H4 (cell line): ENCODE measurements at places on chromosomes 7 and 10.

GRCh38 chr7:20188567-20188966, 28.6 kb downstream of the MACC1 start:
- no peak for DNase-seq

DNA sequence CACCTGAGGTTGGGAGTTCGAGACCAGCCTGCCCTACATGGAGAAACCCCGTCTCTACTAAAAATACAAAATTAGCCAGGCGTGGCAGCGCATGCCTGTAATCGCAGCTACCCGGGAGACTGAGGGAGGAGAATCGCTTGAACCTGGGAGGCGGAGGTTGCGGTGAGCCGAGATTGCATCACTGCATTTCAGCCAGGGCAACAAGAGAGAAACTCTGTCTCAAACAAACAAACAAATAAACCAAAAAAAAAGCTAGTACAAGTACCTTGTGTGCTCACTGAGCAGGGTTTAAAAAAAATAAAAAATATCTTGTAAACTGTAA, 11.2 kb upstream of the SPOCK2 start:
- DNase-seq, result no peak

DNA sequence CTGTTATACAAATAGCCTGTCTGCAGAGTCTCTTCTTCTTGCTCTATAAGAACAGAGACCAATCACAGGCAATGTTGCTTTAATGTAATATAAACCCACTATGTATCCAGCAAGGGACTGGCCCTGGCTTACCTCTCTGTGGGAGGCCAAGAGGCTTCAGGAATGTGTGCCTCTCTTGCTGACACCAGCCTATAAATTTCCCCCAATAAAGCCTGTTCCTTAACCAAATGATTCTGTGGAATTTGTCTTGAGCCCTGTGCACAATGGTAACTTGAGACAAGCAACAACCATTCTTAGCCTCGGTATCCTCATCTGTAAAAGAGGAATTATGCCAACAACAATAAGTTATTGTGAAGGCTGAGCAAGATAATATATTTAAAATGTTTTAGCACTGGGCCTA, 563.7 kb downstream of the GRM8 start:
- DNase-seq, result peak; percentile 33

DNA sequence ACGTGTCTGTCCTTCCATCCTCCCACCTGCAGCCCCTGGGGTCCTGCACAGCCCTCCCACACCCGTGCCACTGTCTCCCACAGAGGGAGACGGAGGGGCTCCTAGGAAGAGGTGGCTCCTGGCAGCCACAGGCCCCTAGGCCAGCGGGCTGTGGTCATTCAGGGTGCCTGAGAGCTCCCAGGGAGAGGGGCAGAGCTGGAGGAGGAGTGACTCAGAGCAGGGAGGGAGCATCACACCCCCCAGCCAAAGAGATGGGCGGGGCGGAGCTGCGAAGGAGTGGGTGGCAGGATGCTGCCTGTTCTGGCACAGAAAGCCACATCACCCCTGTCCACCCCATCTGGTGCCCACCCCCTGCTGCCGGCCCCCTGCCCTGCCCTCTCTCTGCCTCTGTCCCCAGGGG, 50.5 kb downstream of the STK32C start:
- peak; percentile 46 for DNase-seq

- no peak for DNase-seq
These were observed 179.6 kb downstream of the ZMYND11 start for GRCh38 chr10:314871-315270.

GRCh38 chr7:12378389-12378788, 25.3 kb downstream of the VWDE start:
- DNase-seq, result no peak

- no peak for DNase-seq
These were observed at the start of gene TRIM8 for GRCh38 chr10:102644066-102644645. TRIM8 (plus strand) TSS chr10:102644479; CDS start chr10:102644618, 139 bp downstream.

GRCh38 chr7:18647582-18647981, 152.0 kb downstream of the HDAC9 start:
- DNase-seq, result no peak

DNA sequence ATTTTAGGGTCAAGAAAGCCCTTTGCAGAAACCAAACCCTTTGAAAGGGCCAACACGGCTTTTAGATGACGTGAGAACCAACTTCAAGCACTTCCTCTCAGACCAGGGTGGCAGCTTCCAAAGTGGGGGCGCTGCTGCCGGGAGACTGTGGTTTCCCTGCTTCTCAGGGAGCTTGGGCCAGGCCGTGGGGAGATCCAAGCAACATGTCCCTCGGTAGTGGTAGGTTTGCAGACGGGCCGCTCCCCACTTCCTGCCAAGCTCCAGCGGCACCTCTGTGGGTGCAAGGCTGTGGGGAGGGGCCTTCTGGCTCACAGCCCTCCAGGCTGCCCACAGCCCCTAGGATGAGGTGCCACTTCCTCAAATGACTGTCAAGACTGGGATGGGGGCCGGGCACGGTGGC, 132.4 kb downstream of the FAM53B start:
- DNase-seq, result no peak
